ENCODE measurements at places on chromosomes 7 and 10. TPM values are rescaled to one million over a fixed set of nuclear protein-coding genes. Genes with fewer than 3 reads are reported as not detected.

DNA sequence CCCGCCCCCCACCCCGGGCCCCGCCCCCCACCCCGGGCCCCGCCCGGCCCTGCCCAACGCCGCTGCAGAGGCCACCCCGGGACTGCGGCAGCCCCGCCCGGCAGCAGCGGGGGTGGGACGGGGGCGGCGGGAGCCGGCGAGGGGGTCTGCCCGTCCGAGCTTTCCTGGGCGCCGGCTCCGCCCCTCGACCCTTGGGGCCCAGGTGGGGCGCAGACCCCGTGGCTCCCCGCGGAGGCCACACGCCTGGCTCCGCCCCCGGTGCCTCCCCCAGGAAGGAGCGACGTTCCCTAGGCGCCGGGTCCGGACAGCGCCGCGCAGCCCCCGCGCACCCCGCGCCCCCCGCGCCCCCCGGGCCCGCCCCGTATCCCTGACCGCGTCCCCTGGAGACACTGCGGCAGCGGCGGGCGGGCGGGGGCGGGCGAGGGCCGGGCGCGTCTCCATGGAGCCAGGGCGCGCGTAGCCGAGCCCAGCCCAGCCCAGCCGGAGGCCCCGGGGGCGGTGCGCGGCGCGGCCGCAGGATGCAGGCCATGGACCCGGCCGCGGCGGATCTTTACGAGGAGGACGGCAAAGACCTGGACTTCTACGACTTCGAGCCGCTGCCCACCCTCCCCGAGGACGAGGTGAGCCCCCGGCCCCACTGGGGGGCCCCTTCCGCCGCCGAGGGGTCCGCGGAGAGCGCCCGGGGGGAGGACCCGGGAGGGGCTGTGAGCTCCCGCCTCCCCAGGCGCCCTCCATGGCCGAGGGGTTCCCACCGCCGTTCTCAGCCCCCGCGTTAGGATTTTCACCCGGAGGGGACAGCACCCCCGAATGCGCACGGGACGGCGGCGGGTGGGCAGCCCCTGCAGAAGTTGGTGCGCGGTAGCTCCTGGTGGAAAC lies at the start of gene KNDC1:
KNDC1 (plus strand) TSS at position 270 of the 876 bp plus-strand sequence; CDS start at position 519, 249 bp downstream.
- no peak for DNase-seq

GRCh38 chr10:48701139-48701901 lies 16.6 kb downstream of the WDFY4 start:
- no peak for DNase-seq

GRCh38 chr7:71300086-71300485 lies 168.1 kb downstream of the GALNT17 start:
- DNase-seq: no peak

Gene MYL10
- polyA plus RNA-seq: 0.17 TPM

Gene PON3
- polyA plus RNA-seq: 2.2 TPM

Gene OSBPL3
- 19.8 TPM for polyA plus RNA-seq

- DNase-seq: no peak
Measured at GRCh38 chr10:103649654-103650423, 156.3 kb downstream of the NEURL1 start.

DNA sequence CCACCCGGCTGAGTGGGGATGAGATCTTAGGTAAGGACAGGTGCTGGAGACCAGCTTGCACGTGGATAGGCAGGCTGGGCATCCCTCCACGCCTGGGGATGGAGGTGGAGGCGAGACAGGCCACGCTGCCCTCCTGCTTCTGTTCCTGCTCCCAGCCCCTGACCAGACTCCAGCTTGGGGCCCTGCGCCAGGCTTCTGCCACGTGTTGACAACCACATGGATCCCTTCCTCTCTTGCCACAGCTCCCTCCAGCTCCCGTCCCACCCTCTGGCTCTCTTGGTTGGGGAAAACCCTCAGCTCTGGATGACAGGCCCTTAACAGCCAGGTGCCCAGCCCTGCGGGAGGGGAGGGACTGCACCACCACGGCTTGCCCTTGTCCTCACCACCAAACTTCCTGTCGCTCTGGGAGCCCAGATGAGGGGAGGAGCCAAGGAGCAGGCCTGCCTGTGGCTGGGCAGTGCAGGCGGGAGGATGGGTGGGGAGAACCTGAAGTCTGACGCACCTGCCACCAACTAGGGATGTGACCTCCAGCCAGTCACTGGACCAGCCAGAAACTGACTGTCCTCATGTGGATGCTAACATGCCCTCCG lies 36.0 kb downstream of the KCNH2 start:
- no peak for DNase-seq

Gene STAG3
- 15.3 TPM for polyA plus RNA-seq

DNA sequence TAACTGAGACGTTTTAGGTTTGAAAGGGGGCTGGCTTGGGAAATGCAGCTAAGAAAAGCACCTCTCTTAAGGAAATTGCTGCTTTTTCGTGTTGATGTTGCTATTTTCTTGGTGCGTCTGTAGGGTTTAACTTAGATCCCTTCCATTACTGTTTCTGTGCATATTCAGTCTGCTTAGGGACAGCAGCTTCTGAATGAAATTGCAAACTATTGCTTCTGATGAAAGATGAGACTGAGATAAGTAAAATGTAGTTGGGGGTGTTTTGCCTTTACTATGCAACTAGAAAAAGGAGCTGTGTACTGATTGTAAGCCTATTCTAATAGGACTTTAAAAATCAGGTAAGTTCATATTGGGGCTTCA lies 772 bp downstream of the HDAC9 start:
- no peak for DNase-seq

DNA sequence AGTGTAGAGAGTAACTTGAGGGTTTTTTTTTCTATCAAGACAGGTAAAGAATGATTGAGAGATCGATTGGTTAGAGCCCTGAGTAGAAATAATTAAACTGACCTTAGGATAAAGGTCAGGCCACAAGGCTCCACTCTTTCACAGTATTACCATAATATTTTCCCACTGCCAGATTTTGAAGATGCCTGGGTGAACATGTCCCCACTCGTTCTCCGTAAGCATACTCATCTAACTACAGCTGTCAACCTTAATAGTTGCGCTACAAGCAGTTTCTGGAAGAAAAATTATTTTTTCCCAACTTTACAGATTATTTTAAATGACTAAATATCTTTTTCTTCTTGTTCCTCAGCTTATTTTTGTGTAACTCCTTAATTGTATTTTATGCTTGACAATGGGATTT lies 203.2 kb upstream of the LRGUK start:
- DNase-seq: no peak

GRCh38 chr10:14757394-14757793 lies 17.3 kb downstream of the FAM107B start:
- no peak for DNase-seq
